ENCODE measurements at places on chromosomes 12 and 14.

- DNase-seq: no peak
Observed at GRCh38 chr12:89384050-89384758, 31.9 kb upstream of the DUSP6 start.

- no peak for DNase-seq
Observed at GRCh38 chr12:132622437-132623071, 4.0 kb downstream of the P2RX2 start.

DNA sequence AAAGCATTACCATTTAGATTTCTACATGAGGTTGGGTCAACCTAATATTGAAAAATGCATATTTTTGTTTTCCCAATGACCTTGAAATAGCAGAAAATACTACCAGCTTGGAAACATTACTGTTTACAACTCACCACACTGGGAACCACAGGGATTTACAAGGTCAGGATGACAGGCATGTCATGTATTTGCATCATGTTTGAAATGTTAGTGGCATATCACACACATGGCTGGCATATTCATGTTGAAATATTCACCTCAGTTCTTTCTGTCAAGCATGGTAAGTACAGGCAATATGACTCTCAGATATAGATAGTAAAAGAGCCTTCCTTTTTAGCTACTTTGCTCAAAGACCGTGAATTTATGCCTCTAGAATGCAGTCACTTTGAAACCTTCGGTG, 593.5 kb downstream of the NOVA1 start:
- no peak for DNase-seq

GRCh38 chr14:95040708-95041476, 116.4 kb downstream of the DICER1 start:
- DNase-seq: no peak

- DNase-seq: no peak
Observed at GRCh38 chr12:91113621-91114020, 2.3 kb upstream of the LUM start.

DNA sequence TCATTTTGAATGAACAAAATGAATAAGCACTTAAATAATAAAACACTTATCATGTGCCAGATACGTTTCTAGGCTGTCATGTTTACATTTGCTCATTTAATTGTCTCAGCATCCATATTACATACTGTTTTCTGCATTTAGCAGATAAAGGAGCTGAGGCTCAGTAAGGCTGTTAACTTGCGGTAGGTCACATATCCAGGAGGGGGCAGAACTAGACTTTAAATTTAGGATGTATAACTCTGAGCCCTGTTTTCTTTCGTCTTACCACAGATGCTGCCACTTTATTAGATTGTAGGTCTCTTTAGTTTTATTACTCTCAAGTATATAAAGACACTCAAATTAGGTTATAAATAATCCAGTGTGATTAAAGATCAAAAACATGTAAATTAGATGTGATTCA, 17.7 kb downstream of the IRAK4 start:
- no peak for DNase-seq

GRCh38 chr12:122023339-122024131, 1.9 kb downstream of the BCL7A start:
- no peak for DNase-seq

DNA sequence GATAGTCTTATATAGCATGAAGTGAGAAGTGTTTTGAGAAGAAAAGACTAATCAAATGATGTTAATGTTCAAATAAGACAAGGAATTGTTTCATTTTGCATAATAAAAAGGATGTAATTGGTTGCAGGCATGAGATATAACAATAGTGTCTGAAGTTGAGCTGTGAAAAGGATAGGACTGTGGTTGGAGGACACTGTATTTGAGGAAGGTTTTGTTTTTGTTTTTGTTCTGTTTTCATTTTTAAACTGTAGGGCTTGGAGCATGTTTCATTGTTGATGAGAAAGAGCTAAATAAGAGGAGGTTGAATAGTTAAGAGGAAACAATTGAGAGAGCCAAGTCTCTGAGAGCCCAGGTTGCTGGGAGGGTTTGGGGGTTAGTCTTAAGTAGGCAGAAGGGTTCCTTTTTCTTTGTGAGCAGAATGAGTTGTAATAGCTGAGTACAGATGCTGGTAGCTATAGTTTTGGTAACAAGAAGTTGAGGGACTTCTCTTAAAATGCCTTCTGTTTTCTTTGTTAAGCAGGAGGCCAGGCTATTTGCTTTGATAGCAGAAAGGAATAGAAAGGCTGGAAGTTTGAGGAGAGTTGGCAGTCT, 58.4 kb downstream of the CCDC91 start:
- no peak for DNase-seq

DNA sequence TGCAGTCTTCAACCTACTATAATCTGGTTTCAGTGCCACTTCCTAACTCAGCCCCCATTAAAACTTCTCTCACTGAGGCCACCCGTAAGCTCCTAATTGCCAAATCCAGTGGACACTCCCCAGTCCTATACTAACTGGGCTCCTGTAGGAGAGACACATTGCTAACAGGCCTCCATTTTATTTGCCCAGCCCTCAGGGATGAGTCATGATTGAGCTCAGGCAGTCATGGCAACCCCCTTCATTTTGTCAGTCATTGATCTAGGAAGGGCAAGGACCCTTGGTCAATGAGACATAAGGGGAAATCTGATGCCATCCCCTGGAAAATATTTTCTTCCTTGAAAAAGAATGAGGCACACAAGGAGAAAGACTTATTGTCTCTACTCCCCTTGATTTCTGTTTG, 70.1 kb upstream of the HIF1A start:
- DNase-seq: no peak

GRCh38 chr12:66852765-66853164, 173.9 kb upstream of the GRIP1 start:
- no peak for DNase-seq

- no peak for DNase-seq
Observed at GRCh38 chr12:44771485-44772021, 104.6 kb downstream of the NELL2 start.

DNA sequence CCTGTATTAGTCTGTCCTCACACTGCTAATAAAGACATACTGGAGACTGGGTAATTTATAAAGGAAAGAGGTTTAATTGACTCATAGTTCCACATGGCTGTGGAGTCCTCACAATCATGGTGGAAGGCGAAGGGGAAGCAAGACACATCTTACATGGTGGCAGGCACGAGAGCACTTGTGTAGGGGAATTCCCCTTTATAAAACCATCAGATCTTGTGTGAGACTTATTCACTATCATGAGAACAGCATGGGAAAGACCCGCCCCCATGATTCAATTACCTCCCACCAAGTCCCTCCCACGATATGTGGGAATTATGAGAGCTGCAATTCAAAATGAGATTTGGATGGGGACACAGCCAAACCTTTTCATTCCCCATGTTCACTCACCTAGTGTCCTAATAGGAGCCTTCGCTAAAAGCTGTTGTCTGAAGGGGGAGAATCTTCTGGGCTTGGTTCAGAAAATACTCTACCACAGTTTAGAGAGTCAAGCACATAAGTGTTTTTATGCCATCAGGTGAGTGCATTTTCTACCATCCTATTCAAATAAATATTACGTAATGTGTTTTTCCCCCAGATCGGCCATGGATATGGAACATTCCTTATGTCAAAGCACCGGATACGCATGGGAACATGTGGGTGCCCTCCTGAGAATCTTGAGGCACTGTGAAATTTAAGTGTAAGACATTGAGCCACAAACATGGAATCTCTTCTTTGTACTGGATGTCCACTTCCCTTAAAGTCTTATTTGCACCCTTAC, 19.1 kb upstream of the KCNK13 start:
- no peak for DNase-seq

DNA sequence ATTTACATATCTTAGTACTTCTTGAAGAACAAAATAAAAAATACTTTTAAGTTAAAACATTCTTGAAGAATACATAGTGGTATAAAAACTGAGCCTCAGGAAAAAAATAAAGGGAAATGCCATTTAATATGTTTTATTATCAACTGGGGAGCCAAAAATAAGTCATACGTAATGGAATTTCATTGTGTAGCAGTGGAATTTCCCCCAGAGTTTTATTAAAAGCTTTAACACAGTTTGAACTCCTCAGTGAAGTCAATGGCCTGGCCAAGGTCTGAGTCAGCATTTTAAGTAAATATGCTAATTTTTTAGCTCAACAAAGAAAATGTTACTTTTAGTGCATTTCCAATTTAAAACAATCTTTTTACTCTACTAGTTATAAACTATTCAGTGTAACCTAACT, 350.1 kb upstream of the ATP2B1 start:
- DNase-seq: no peak

- no peak for DNase-seq
Observed at GRCh38 chr14:42110167-42110566, 503.5 kb downstream of the LRFN5 start.

DNA sequence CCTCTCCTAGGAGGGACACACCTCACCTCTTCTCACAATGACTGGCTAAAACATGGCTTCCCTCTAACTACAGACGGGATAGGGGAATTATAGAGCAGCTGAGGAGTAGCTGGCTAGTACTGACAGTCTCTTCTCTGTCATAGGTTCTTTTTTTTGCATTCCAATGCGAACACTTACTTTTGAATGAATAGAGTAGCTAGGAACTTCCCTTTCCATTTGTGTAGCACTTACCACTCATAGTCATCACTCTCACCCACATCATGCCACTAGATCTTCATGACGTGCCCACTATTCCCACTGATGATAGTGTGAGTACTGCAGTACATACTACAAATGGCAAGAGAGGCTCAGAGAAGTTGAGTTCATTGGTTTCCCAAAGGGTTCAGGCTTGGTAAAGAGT, 143.9 kb upstream of the HIF1A start:
- DNase-seq: no peak

- no peak for DNase-seq
Observed at GRCh38 chr12:51953089-51953488, 1.6 kb downstream of the ACVR1B start.

- no peak for DNase-seq
Observed at GRCh38 chr14:62710811-62711210, 334.4 kb downstream of the KCNH5 start.

DNA sequence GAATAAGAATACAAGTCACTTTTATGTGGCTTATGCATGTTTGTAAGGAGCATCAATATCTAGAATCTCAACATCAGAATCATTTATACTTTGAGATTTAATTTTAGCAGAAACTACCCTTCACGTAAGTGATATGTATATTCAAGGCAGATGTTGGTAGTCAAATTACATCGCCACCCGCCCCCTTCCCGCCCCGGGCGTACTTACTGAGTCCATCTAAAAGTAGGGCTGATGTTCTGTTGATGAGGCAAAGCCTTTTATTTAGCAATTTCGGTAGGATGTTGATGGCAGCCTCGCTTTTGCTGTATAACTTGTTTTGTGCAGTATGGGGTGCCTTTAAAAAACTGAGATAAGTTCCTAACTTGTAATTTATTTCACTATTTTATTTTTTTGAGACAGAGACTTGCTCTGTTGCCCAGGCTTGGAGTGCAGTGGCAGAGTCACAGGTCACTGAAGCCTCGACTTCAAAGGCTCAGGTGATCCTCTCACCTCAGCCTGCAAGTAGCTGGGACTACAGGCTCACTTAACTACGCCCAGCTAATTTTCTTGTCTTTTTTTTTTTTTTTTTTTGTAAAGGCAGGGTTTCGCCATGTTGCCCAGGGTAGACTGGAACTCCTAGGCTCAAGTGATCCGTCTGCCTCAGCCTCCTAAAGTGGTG, 30.8 kb downstream of the KTN1 start:
- DNase-seq: no peak

DNA sequence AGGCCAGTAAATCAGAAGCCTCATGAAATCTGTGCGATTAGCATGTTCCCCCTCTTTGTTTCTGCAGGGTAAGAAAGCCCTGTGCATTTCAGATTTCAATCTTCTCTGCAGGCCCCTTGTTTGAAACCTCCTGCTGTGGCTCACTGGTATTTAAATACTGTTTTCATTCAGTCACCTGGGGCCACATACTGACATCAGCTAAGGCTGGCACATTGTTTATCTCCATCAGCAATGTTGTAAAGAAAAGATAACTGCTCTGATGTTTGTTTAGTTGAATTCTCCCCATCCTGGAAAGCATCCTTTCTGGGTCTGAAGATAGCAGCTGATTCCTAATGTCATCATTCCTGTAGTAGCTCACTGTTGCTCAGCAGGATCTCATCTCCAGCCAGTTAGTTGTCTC, 554.9 kb downstream of the NRXN3 start:
- DNase-seq: no peak

DNA sequence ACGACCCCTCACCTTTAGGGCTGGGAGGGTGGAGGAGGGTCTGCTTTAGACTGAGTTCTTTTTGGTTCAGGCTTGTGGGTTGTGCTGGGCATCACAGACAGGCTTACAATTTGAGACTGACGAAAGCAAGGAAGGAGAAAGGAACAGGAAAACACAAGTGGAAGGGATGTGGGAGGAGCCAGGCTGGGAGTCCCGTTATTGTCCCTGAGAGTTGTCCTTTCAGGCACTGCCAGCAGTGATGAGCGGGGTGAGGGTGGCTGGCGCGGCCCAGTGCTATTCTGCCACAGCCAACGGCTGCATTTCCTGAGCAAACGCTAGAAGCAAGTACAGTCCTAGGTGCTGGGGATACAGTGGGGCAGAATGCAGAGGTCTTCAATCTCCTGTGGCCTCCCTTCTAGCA, 29.2 kb upstream of the TSPAN9 start:
- no peak for DNase-seq

- DNase-seq: no peak
Observed at GRCh38 chr14:104304451-104305351, 166.3 kb downstream of the KIF26A start.

DNA sequence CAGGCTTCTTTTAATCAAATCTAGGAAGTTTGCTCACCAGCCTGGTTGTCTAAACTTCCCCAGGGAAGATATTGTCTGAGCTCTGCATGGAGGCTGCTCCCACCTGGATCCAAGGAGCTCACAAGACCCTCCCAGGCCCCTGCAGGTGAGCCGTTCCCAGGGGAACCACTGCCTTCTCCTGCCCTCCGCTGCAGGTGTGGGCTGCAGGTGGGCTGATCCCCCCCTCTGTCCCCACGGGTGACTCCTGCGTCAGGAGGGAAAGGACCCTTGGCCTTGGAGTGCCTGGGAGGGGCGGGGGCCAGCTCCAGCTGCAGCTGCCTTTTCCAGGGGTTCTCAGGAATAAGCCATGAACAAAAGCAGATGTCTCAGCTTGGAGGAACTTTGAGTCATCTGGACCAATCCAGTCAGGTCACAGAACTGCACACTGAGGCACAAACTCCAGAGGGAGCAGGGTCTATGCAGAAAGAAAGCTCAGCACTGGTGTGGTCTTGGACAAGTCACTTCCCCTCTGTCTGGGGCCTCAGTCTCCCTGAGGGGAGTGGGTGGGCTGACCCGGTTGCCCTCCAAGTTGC, 246.6 kb upstream of the RTL1 start:
- no peak for DNase-seq

GRCh38 chr12:16901946-16902345, 296.0 kb upstream of the LMO3 start:
- DNase-seq: no peak
